ENCODE measurements at places on chromosomes 12 and 14. TPM values are rescaled to one million over a fixed set of nuclear protein-coding genes. Genes with fewer than 3 reads are reported as not detected.

RDH5 gene
- 9.7 TPM for total RNA-seq

DNAJC22 gene
- not detected for total RNA-seq

TOMM20L gene
- total RNA-seq, result not detected

INHBE gene
- not detected for total RNA-seq

MYBPC1 gene
- total RNA-seq, result not detected

GLT8D2 gene
- total RNA-seq, result not detected
